ENCODE measurements at places on chromosomes 1 and 21.

- no peak for DNase-seq
Measured at GRCh38 chr1:31793086-31793485, 22.7 kb downstream of the SPOCD1 start.

- DNase-seq, result no peak
Measured at GRCh38 chr1:6073480-6074053, 27.9 kb downstream of the KCNAB2 start.

- DNase-seq, result no peak
Measured at GRCh38 chr21:39518055-39518846, 66.5 kb downstream of the SH3BGR start.

- DNase-seq, result no peak
Measured at GRCh38 chr1:42949312-42950115, 9.2 kb downstream of the SLC2A1 start.

- DNase-seq, result peak; percentile 93
Measured at GRCh38 chr1:185317886-185318310, 855 bp upstream of the IVNS1ABP start.
